ENCODE measurements at places on chromosomes 4 and X. TPM values are rescaled to one million over a fixed set of nuclear protein-coding genes. Genes with fewer than 3 reads are reported as not detected.

Gene POU4F2
- total RNA-seq: not detected

Gene MAEA
- 33.8 TPM for total RNA-seq

Gene AMOT
- 0.52 TPM for total RNA-seq

Gene CCSER1
- 7.9 TPM for total RNA-seq

Gene LDB2
- 0.52 TPM for total RNA-seq

Gene ARL9
- 0.21 TPM for total RNA-seq

Measured in mononuclear cell (primary cell).